ENCODE measurements at places on chromosomes 4 and X. TPM values are rescaled to one million over a fixed set of nuclear protein-coding genes. Genes with fewer than 3 reads are reported as not detected.
A peak's percentile ranks its signal among the peaks of the same experiment; 100 is the strongest.

- peak overlapping the region; percentile 67 for H3K27ac ChIP-seq
- H3K4me3 ChIP-seq = no peak overlapping the region
- H3K27me3 ChIP-seq = no peaks in the 10 kb centered on the region
- H3K36me3 ChIP-seq = no peaks in the 10 kb centered on the region
Measured at GRCh38 chr4:38611676-38612075, 52.3 kb upstream of the KLF3 start.

ART3 gene
- 14.4 TPM for polyA plus RNA-seq

HTN3 gene
- not detected for polyA plus RNA-seq

SPANXA2 gene
- polyA plus RNA-seq = not detected

DCHS2 gene
- 0.23 TPM for polyA plus RNA-seq
